Activated CD8-positive, alpha-beta memory T cell treated with anti-CD3 and anti-CD28 coated beads, Interleukin-2, amount 10 ng/mL, durations not matched to agents 7 days and 5 days (primary cell): ENCODE measurements at places on chromosomes 3 and 15. TPM values are rescaled to one million over a fixed set of nuclear protein-coding genes. Genes with fewer than 3 reads are reported as not detected.
A peak's percentile ranks its signal among the peaks of the same experiment; 100 is the strongest.

GRCh38 chr3:30231277-30232141 is 374.9 kb upstream of the TGFBR2 start:
- no peak for DNase-seq

DNA sequence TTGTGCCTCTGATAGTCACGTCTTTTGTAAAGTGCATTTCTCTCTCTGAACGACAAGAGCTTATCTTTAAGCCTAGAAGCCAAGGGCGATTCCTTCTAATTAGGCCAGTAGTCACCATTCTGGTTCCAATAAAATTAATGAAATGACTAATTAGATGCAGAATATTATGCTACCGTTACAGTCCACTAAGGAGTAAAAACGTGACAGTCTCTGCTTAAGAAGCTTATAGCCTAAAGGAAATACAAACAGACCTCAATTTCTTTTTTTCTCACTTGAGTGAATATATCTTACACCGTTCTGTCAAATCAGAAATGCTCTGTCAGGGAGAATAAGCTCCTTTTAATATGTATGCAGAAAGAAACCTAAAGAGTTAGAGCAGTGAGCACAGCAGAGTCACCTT is 236.1 kb downstream of the CD47 start:
- no peak for DNase-seq

- DNase-seq: no peak
These were observed 5.8 kb upstream of the PLA2G4D start for GRCh38 chr15:42100021-42100800.

DNA sequence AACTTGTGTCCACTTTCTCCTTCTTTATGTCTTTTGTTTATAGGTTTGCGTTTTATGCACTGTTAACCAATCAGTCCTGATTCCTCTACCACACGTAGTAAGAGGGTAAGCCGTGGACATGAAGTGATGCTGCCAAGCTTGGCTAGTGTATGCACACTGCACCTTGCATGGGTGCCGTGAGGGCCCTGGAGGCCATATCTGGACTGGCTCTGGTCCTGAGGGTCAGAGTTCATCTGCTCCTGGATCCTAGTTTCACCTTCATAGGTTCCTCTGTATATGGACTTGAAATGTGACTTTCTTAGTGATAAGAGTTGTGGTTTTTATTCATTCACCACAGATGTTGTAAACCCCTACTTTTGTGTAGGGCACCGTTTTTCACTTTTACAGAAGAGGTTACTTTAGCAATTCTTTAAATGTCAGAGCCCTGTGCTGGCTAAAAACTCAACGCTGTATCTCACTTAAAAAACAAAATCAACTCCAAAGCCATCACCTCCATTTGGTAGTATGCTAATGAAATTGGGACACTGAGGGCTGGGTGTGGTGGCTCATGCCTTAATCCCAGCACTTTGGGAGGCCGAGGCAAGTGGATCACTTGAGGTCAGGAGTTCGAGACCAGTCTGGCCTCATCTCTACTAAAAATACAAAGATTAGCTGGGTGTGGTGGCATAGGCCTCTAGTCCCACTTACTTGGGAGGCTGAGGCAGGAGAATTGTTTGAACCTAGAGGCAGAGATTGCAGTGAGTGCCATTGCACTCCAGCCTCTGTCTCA is 22.9 kb downstream of the SIAH2 start:
- DNase-seq: no peak

CCR3 gene
- 1.4 TPM for total RNA-seq

- DNase-seq: no peak
These were observed 136.6 kb downstream of the KCNAB1 start for GRCh38 chr3:156256945-156257344.

GRCh38 chr3:52313188-52313773 is 2.8 kb upstream of the DNAH1 start:
- DNase-seq: no peak

DNA sequence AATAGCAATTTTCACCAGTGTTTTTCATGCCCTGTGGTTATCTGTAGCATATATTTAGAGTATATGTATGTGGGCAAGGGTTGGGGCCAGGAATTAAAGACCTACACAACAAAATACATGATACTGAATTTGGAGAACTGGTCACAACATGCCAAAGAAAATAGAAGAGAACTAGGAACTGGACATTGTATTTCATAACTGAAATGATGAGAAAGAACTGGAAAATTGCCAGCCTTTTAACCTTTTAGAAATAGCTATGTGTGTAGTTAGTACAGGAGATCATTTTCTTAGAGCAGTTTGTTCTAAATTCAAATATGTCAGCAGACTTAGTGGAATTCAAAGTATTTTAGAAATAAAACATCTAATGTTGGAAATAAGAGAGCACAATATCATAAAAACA is 227.1 kb upstream of the CGNL1 start:
- DNase-seq: no peak

MOBP gene
- not detected for total RNA-seq

GRCh38 chr3:52458031-52458760 is 2.8 kb downstream of the NISCH start:
- no peak for DNase-seq

- no peak for DNase-seq
These were observed 6.4 kb upstream of the SLC51B start for GRCh38 chr15:65038836-65039235.

SERPINI1 gene
- total RNA-seq: 2.6 TPM

DNA sequence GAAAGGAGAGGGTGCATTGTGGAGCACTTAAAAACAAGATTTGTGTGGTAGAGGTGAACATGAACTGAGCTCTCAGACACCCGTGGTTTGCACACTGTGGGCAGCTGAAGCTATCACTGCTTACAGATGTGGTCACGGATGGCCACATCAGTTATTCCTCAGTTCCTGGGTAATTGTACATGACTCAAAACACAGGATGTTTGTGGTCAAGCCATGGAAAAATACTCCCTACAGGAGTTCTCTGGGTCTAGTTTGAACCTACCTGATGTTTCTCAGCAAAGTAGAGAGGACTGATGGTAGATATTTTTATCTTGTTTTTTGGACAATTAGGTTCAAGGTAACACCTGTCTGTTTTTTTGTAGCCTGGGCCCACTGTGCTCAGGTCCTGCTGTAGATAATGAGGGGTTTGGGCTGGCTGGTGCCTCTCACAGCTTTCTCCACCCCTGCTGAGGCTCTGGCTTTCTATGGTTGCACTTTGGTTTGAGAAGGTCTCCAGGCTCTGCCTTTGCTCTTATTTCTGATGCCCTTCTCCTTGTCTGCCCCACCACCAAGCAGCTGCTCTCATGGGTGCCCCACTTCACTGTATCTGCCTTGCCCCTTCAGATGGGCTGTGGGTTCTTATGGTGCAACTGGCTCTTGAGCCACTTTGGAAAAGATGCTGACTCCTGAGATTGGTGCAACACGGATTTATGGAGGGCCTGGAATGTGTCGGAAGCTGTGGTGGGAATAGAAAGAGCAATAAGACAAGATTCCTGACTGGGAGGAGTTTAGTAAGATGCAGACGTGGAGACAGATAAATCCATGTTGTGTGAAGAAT is 40.1 kb downstream of the CDCP1 start:
- DNase-seq: peak; percentile 92

DNA sequence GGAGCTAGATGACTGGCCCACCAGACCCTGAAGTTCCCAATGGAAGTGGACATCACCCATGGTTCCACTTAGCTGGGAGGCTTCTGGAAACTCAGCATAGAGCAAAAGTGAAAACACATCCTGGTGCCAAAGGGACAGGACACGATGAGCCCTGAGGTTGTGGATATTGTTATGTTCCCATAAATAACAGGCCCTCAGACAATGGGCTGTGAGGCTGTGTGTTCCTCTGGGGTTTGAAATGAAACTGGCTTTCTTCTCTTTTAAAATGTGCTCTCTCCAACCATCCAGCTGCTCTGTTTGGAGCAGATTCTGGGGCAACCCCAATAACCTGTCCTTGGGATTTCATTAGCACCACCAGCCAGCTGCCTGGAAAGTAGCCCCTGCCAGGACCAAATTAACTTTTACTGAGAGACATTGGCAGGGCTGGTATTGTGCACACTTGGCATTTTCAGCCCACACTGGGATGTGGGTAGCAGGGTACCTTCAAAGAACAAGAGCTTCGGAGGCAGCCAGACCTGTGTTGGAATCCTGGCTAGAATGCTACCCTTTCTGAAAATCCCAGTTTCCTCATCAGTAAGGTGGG is 97.5 kb downstream of the DNAJB8 start:
- no peak for DNase-seq

- no peak for DNase-seq
These were observed 3.9 kb downstream of the RPL35A start for GRCh38 chr3:197953881-197954280.

GRCh38 chr3:78858174-78858573 is 909.6 kb downstream of the ROBO1 start:
- no peak for DNase-seq

SKIC8 gene
- total RNA-seq: 40.5 TPM

- DNase-seq: no peak
These were observed 42.8 kb upstream of the UBE2E1 start for GRCh38 chr3:23762759-23763477.

DNA sequence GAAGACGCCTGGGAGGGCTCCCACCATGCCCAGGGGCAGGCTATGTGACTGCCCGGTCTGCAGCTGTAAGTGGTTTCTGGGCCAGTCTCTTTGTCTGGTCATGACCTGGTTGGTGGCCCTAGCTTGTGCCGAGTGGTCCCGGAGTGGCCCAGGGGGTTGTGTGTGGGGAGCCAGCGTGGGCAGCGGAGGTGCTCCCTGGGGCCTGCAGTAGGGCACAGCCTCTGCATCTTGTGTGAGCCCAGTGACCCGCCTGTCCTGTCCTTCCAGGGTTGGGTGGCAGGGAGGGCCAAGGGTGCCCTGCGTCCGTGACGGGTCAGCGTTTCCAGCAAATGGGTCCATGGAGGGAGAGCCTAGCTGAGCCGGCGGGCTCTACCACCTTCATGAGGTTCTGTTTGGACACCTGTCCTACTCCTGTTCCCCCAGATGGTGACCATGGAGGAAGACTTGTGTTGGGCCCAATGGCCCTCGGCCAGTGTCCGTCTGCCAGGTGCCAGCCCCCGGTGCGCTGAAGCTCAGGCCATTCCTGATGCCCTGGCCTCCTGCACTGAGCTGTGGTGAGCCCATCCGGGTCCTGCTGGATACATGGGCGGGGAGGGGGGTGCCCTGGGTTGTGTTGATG is 215.4 kb downstream of the SNRPN start:
- peak; percentile 18 for DNase-seq

DNA sequence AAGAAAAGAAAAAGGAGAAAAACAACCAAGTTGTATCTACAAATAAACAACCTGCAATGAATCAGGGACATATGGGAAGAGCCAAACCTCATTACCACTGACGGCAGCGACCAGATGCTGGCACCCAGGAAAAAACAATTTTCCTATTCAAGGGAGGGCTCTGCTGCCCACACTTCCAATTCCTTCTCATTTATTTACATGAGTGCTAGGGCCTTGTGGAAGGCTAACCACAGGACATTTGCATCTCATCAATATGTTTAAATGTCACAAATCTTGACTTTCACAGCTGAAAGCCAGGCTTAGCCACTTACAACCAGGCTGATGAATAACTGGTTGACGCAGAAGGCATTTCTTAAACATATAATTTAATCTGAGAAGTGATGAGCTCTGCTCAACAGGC is 36.0 kb downstream of the RFTN1 start:
- no peak for DNase-seq

MINAR1 gene
- 0.99 TPM for total RNA-seq

IQCB1 gene
- 34.7 TPM for total RNA-seq

- no peak for DNase-seq
These were observed 46.9 kb downstream of the NR1D2 start for GRCh38 chr3:23991683-23992628.

PYGO1 gene
- not detected for total RNA-seq

GRCh38 chr3:129460155-129460554 is 20.1 kb downstream of the IFT122 start:
- no peak for DNase-seq

ADPGK gene
- 67.8 TPM for total RNA-seq

DNA sequence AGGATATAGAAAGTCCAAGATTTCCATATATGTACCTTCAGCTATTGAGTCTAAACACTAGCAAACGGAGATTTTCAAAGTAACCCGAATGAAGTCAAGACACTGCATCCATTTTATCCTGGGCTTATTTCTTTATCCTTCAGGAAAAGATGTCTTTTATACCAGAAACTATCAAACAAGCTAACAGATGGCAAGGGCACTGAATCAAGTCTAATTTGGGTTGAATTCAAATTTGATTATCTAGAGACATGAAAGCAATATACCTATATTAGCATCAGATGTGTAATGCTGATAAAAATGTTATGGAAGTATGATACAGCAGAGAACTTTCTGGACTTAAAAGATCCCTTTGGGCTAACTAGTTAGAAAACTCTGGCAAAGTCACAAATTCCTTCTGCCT is 138.3 kb upstream of the TSPAN3 start:
- DNase-seq: no peak

- DNase-seq: peak; percentile 25
These were observed 33.5 kb downstream of the SLCO2A1 start for GRCh38 chr3:133996251-133996661.

GRCh38 chr15:96350934-96351724 is 20.6 kb downstream of the NR2F2 start:
- no peak for DNase-seq

DNA sequence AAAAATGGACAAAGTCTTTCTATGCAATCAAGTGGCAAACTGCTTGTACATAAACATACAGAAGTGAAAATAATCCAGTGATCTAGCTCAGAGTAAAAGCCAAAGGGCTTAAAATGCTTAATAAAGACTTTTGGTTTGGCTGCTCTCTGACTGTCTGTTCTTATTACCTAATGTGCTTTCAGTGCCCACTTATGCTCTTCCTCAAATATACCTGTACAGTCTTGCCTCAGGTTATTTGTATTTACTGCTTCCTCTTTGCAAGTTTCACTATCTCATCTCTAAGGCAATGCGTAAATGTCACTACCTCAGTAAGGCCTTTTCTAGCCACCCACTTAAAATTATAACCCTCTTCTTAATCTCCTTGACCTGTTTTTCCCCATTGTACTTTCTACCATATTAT is 171.8 kb downstream of the EPHA6 start:
- no peak for DNase-seq

C3orf22 gene
- not detected for total RNA-seq

RLBP1 gene
- not detected for total RNA-seq

- DNase-seq: no peak
These were observed 5.7 kb upstream of the TBC1D2B start for GRCh38 chr15:78083186-78083585.

IL20RB gene
- 1.7 TPM for total RNA-seq

DNA sequence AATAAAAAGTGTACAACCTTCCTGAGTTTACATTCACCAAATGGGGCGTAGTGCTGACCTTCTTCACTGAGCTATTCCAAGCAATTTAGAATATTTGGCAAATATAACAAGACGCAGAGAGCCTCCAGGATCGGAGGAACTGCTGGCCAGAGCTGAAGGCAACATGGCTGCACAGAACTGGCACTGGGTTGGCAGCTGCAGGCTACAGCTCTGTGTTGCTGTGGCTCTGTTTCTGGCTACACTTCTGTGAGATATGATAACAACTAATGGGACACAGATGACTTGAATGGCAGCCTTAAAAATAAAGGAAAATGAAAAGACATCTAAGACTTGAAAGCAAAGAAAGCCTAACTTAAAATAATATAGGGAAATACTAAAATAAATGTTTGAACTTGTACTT is 10.8 kb upstream of the SLC6A20 start:
- no peak for DNase-seq

GRCh38 chr15:69704229-69704628 is 251.6 kb downstream of the RPLP1 start:
- DNase-seq: no peak

ZNF80 gene
- 4.5 TPM for total RNA-seq
